ENCODE measurements at places on chromosomes 6 and 20.

DNA sequence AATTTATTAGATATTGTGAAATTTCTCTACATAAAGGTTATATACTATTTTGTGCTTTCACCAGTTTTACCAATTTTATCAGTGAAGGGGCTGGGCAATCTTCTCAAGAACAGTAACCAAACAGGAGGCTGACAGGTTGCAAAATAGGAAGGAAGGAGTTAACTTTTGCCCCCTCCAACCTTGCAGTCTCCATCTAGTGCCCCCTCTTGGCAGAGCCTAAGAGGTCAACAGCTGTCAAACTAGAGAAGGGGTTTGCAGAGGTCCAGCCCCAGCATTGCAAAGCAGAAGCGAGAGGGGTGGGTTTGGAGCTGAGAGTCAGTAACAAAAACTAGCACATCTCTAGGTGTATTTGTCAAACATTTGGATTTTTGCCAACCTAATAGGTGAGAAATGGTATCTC is 391.0 kb downstream of the CDC5L start:
- no peak for DNase-seq

GRCh38 chr20:50369225-50370035 is 140.8 kb upstream of the PTPN1 start:
- DNase-seq, result no peak

DNA sequence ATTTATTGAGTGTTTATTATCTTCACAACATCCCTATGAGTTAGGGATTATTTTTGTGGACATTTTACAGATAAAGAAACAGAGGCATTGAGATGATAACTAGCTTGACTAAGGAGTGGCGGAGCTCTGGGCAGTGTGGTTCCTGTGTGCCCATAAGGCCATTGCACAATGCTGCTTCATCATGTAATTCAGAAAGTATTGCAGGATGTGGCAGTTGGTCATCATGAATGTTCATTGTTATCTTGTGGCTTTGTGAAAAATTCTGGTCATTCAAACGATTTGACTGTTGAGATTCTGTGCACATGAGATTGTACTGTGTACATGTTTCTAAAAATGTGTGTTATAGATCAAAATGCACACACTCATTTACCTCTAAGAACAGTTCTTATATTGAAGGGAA is 150.8 kb downstream of the ESR1 start:
- DNase-seq, result no peak

GRCh38 chr6:143333749-143334520 is 116.6 kb downstream of the ADAT2 start:
- DNase-seq, result no peak

Data from cardiac septum (tissue), 1 donor.